NT2/D1 (cell line): ENCODE measurements at places on chromosomes 7 and 10.
A peak's percentile ranks its signal among the peaks of the same experiment; 100 is the strongest.

- no peak for DNase-seq
These were observed 242.4 kb downstream of the GFRA1 start for GRCh38 chr10:116030576-116030975.

GRCh38 chr10:13634207-13634606 lies 47.4 kb downstream of the PRPF18 start:
- DNase-seq, result no peak

DNA sequence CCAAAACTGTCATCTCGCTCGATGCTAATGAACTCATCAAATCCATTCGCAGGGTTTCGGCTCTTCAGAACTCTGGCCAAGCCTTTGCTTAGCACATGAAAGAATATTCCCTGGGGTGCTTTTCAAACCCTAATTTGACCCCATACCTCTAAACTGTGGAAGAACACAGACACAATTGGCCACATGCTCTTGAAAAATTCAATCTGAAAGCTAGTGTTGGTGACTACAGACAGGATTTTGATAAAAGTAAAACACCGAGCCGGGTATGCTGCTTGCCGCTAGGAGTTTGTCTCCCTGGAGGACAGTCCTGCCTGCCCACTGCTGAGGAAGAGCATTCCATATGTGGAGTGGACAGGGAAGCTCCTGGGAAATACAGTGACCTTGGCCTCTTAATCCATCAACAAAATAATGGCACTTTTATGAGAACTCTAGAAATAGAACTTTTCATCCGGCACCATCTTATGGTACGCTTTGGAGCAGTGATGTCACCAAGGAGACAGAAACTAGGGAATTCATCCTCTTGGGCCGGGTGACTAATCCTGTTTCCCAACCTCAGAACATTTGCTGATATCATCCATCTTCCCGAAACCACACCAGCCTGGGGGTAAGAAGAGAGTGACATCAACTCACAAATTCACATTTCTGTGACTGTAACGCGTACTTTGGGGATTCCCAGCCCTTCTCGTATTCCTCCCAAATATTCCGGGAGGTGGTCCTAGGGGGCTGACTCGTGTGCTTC lies 34.2 kb downstream of the MTURN start:
- peak; percentile 97 for DNase-seq

DNA sequence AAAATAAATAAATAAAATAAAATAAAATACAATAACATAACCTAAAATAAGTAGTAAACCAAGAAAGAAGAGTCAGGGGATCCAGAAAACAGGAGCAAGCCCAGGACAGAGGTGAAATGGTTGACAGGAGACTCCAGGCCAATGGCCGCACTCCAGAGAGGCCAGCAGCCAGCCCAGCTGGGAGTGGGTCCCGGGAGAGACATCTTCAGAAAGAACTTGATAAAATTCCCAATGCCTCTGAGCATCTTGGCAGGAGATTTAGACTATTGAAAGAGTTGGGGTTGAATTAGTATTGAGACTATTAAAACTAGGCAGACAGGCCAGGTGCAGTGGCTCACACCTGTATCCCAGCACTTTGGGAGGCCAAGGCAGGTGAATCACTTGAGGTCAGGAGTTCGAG lies 62.6 kb downstream of the CLIP2 start:
- no peak for DNase-seq

GRCh38 chr7:129188892-129189660 lies 643 bp downstream of the SMO start:
- DNase-seq, result no peak

- peak; percentile 23 for DNase-seq
These were observed 5.2 kb downstream of the PHYHIPL start for GRCh38 chr10:59181668-59182067.

DNA sequence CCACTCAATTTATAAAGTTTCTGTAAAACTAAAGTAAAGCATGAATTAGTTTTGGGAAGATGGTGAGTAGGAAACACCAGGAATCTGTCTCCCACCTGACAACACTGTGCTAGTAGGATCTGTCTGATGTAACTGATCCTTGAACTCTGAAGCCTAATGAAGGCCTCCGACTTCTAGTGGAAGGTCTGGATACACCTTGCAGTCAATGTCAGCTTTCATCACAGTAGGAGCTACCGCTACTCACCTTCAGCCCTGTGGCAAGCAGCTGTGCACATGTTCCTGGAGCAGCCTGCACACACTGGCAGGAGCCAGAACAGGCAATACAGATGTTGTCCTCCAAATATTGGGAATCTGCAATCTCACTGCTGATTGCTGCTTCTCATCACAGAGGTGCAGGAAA lies 471.4 kb downstream of the PTPRN2 start:
- no peak for DNase-seq

DNA sequence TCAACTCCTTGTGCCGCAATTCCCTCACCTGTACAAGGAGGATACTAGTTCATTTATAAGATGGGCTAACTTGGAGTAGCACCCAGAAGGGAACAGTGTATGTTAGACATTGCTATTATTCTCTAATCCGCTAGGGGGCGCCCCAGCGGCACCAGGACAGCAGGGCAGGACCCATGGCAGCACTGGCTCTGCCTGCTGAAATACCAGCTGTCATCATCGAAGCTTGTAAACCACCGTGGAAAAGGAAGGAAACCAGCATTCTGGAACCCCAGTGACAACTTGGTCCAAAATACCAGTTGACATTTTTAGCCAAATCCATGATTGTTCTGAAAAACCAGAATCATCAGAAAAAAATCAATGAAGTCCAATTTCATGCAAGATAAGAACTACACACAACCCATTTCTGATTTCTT lies 134.4 kb downstream of the ITGA8 start:
- peak; percentile 43 for DNase-seq

GRCh38 chr7:3605222-3605621 lies 304.2 kb downstream of the SDK1 start:
- no peak for DNase-seq

DNA sequence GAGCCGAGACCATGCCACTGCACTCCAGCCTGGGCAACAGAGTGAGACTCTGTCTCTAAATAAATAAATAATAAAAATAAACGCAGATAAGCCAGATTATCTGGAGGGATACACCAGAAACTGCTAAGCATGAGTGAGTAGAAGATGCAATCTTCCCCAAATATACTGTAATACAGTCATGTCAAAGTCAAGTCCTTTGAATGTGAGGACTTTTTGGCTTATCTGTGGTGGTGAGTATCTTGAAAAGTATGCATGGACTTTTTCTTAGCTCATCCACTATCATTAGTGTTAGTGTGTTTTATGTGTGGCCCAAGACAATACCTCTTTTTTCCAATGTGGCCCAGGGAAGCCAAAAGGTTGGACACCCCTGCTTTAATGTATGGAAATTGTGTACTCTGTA lies 44.7 kb upstream of the PITRM1 start:
- no peak for DNase-seq

GRCh38 chr10:60848126-60848525 lies 69.8 kb downstream of the CDK1 start:
- DNase-seq, result no peak

DNA sequence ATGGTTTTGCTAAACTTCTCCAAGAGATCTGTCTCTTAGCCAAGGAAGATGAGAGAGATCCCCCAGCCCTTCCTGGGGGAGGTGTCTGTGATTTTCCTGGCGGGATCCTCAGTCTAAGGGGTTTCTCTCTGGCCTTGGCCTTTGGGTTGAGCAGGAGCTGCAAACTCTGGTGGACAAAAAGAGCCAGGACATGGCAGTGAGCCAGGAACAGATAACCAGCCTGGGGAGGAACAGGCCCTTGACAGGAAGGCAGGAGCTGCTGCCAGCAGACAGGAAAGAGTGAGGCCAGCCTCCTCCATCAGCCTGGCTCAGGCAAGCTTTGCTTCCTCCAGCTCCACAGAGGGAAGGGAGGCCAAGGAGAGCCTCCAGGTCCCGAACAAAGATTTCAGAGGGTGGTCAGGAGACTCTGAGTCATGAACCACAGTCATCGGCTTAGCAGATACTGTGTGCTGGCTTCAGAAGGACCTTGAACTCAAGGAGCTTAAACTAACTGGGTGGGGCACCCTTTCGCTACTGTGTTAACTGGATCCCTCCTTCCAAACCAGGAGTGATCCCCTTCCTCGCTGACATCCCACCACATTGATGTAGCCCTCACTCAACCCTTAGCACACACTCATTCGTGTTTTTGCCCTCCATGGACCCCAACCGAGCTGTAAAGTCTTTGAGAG lies 34.7 kb downstream of the DDIT4 start:
- no peak for DNase-seq

DNA sequence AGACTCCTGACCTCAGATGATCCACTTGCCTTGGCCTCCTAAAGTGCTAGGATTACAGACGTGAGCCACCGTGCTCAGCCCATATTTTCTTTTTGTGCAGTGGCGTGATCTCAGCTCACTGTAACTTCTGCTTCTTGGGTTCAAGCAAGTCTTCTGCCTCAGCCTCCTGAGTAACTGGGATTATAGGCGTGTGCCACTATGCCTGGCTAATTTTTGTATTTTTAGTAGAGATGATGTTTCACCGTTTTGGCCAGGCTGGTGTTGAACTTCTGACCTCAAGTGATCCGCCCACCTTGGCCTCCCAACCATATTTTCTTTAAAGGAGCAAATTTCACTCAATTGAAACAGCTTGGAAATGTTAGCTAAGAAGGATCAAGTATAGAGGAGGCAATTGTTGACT lies 16.5 kb downstream of the GBF1 start:
- no peak for DNase-seq

- DNase-seq, result peak; percentile 77
These were observed 254.1 kb downstream of the TNS3 start for GRCh38 chr7:47327698-47328391.

GRCh38 chr7:79339208-79339925 lies 114.1 kb downstream of the MAGI2 start:
- DNase-seq, result no peak

GRCh38 chr10:63256009-63256773 lies 123.1 kb downstream of the NRBF2 start:
- DNase-seq, result no peak

- DNase-seq, result no peak
These were observed 17.0 kb downstream of the CDK14 start for GRCh38 chr7:90613088-90613498.

GRCh38 chr7:100546129-100546925 lies 7.3 kb downstream of the AGFG2 start:
- no peak for DNase-seq

DNA sequence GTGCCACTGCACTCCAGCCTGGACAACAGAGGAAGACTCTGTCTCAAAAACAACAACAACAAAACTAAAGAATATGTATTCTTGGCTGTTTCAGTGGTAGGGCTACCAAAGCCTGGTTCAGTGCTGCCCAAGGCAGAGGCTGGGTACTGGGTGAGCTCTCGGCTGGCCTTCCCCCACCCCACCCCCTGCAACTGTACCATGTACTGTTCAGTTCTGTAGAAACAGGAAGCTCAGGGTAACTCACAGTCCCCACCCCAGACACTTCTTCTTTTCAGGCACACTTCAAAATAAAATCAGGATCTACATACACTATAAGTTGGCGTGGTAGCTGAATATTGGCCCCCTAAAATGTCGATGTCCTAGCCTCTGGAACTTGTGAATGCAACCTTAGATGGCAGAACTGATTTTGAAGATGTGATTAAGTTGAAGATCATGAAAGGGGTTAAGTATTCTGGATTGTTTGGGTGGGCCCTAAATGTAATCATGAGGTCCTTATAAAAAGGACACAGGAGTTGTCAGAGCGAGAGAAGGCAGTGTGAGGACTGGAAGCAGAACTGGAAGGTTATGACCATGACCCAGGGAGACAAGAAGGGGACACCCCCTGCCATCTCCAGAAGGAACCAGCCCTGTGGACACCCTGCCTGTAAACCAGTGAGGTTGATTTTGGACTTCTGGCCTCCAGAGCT lies 31.2 kb downstream of the TBXAS1 start:
- DNase-seq, result no peak

GRCh38 chr7:73812996-73813395 lies 17.8 kb upstream of the CLDN4 start:
- no peak for DNase-seq

- no peak for DNase-seq
These were observed 29.7 kb downstream of the VIPR2 start for GRCh38 chr7:159114981-159115380.

DNA sequence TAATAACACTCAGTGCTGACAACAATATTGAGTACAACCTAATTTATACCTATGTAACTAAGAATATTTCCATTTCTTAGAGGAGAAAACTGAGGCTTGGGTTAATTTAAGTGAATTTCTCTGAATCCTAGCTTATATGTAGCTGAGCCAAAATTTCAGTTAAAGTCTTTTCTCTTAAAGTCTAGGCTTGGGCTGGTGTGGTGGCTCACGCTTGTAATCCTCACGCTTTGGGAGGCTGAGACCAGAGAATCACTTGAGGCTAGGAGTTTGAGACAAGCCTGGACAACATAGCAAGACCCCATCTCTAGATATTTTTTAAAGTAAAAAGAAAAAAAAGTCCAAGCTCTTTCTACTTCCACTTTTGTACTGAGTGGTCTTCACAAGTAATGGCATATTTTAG lies 92.1 kb downstream of the CUL1 start:
- DNase-seq, result no peak

- no peak for DNase-seq
These were observed 292.9 kb upstream of the NPVF start for GRCh38 chr7:25521236-25521635.

GRCh38 chr7:133645884-133646391 lies 393.1 kb downstream of the EXOC4 start:
- no peak for DNase-seq

GRCh38 chr10:22816298-22816653 lies 101.9 kb upstream of the PIP4K2A start:
- no peak for DNase-seq

DNA sequence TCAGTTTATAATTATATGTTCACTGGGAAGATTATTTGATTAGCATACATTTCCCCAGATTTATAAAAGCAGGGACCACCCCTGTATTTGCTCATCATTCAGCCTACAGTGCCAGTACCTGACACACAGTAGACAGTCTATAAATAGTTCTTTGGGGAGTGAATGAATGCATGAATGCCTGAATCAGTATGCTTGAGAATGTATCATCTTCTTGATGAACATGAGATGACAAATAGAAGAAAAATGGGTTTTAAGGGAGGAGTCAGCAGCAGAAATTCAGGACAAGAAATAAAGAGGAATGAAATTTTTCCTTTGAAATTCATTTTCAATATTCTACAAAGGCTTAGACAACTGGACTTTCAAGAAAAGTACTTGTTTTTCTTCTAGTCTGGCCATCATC lies 295.8 kb upstream of the LRRTM3 start:
- DNase-seq, result no peak

- no peak for DNase-seq
These were observed 22.7 kb upstream of the IKZF1 start for GRCh38 chr7:50281680-50282445.

GRCh38 chr7:74028321-74028838 lies 407 bp downstream of the ELN start:
- DNase-seq, result no peak

- DNase-seq, result no peak
These were observed 916.6 kb downstream of the IPMK start for GRCh38 chr10:57351076-57351475.

GRCh38 chr10:116044801-116045248 lies 228.2 kb downstream of the GFRA1 start:
- DNase-seq, result no peak

- DNase-seq, result no peak
These were observed 6.6 kb upstream of the NPC1L1 start for GRCh38 chr7:44547536-44548231.

- DNase-seq, result no peak
These were observed 150.0 kb upstream of the FZD1 start for GRCh38 chr7:91114232-91114631.

- DNase-seq, result no peak
These were observed 45.6 kb downstream of the FEZF1 start for GRCh38 chr7:122258971-122259370.

GRCh38 chr10:102229810-102230263 lies 3.7 kb downstream of the ELOVL3 start:
- peak; percentile 55 for DNase-seq

GRCh38 chr10:5565671-5566581 lies 41.2 kb downstream of the CALML3 start:
- no peak for DNase-seq

- DNase-seq, result no peak
These were observed 401.5 kb upstream of the MKI67 start for GRCh38 chr10:128527711-128528110.
